ENCODE measurements at places on chromosomes 12 and 14.

DNA sequence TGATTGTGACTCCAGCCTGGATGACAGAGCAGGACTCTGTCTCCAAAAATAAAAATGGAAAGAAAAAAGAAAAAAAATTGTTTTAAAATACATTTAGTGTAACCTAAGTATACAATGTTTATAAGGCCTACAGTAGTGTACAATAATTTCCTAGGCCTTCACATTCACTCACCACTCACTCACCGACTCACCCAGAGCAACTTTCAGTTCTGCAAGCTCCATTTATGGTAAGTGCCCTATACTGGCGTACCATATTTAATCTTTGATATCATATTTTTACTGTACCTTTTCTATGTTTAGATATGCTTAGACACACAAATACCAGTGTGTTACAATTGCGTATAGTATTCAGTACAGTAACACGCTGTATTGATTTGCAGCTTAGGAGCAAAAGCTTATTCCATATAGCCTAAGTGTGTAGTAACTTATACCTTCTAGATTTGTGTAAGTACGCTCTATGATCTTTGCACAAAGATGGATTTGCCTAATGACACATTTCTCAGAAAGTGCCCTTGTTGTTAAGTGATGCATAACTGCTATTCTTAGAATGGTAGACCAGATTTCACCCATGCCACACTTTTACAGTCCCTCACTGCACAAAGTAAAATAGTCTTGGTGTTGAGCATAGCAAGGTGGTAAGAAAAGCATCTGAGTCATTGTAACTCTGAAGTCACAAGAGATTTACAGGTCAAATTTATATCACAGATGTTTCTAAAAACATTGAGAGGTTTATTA lies 151.9 kb downstream of the LRRK2 start:
- no peak for DNase-seq

- no peak for DNase-seq
Observed at GRCh38 chr12:70659077-70659606, 21.9 kb upstream of the PTPRB start.

GRCh38 chr12:32005496-32006125 lies 46.4 kb downstream of the RESF1 start:
- no peak for DNase-seq

- no peak for DNase-seq
Observed at GRCh38 chr14:62710811-62711210, 334.4 kb downstream of the KCNH5 start.

DNA sequence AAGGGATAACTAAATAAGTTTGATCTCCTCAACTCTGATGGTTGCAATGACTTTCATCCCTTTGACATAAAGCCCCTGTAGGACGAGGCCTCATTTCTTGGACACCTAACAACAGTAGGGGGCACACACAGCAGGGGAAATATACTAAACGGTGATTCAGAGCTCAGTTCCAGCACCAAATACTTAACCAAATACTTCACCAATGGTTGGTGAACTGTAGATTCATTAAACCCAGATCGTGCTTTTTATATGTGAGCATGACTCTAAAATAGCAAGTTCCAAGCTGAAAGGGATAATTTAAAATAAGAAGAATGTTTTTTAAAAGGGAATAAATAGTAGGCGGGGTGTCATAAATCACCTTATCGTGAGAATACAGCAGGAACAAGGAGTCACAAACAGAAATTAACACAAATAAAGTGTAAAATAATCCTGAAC lies 53.2 kb downstream of the ATG2B start:
- DNase-seq: peak; percentile 6

DNA sequence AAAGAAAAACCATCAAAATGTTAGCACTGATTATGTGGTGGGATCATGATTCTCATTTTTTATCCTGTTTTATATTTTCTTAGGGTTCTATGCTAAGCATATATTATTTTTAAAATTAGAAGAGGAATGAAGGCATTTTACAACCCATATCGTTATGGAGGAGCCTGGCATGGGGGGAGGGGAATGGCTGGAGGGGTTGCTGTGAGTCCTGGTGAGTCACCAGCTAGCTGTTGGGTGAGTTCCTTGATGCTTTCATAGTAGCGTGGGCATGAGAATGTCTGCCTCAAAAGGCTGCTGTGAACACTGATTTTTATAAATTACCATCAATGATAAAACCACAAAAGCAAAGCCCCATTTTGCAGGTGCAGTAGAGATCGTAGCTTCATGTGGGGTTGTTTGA lies 46.9 kb downstream of the C14orf132 start:
- no peak for DNase-seq

GRCh38 chr14:105508069-105508468 lies 17.0 kb downstream of the TEDC1 start:
- no peak for DNase-seq

GRCh38 chr14:87705439-87705896 lies 287.5 kb downstream of the GALC start:
- no peak for DNase-seq

DNA sequence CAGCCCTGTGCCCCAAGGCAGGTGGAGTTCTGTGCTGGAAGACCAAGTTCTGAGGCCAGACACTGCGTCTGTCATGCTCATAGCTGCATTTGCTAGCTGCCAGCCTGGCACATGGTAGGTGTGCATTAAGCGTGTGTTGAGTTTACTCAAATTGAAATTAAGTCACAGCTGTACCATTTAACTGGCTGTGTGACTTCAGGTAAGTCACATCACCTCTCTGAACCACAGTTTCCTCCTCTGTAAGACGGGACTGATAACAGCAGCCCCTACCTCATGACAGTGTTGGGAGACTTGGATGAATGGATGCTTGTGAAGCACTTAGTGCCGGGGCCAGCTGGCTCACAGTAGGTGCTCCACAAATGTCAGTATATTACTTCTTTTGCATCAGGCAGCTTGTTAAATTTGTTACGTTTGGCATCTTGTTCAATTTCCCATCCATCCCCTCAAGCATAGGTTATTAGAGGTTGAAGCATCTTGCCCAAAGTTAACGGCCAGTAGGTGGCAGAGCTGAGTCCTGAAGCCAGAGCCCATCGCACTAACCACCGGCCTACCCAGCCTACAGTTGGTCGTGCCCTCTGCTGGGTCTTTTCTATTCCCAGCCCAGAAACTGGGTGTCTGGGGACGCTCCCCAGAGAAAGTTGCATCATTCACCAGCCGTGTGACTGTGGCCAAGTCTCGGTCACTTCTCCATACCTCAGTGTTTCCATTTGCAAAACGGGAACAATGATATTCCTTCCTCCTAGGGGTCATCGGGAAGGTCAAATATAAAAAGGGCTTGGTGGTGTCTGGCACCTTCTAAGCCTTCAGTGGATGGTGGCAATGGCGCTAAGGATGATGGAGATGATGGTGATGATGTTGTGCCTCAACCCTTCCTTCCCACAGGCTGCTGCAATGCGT lies 4.5 kb downstream of the DAO start:
- DNase-seq: peak; percentile 68

DNA sequence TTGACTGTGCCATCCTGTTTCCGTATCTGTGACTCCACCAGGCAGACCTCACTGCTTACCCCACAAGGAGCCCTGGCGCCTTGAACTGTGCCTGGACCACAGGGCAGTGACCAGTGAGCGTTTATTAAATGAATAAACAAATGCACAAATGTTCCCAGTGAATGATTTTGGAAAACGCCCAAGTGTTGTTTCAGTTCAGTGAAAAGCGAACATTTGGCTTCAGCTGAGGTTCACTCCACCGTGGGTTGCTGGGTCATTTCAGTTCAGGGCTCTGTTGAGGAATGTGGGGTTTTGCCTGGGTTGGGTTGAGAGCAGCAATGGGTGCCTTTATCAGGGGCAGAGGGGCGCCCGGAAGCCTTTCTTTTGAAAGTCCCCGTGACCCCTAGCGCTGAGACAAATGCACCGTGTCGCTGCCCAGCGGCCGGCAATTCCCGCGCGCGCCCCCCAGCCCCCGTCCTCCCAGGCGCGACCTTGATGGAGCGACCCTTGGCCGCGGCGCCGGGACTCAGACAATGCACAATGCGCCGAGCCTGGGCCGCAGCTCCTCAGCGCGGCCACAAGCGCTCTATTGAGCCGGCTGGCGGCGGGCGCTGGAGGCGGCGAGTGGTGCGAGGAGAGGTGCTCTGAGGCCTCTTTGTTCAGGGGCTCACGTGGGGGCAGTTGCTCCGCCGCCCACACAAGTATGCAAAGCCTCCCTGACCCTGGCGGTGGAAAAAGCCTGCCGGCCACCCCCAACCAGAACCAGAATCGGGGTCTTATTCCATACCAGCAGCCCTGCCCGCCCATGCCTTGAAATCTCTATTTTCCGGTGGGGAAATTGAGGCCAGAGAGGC lies 40.5 kb upstream of the CLMN start:
- no peak for DNase-seq

- no peak for DNase-seq
Observed at GRCh38 chr12:116896411-116896924, 14.3 kb upstream of the FBXW8 start.

DNA sequence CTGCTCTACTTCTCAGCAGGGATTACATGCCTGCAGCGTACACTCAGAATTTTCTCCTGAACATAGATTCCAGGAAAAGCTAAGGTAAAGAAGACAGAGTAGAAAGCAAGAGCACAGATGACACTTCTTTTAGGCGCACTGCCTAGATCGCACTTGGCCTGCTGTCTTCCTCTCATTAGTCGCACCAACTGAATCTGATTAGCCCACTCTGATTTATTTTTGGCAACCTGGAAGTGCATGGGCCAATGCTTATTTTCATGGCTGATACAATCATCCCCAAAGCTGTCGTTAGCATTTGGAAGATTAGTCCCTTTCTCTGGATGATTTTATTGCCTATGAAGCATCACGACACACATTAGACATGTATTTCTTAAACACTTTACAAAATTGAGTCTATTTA lies 152.5 kb downstream of the PTPRO start:
- DNase-seq: no peak

GRCh38 chr12:77160931-77161330 lies 95.6 kb upstream of the E2F7 start:
- DNase-seq: no peak

DNA sequence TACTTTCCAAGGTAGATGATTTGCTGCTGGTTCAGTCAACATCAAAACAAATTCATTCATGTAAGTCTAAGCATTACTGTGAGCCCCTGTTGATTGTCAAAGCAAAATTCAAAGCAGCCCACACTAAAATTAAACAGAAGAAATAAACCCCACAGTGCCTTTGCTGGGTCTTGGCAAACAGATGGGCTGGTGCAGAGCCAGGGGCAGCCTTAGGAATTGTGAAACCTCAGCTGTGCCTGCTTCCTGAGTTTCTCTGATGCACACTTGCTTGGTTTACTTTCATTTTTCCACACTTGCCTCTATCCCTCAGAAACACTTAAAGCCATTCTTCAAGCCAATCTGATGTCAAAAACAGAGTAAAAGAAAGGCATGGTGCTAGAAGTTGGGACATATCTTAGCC lies 6.6 kb upstream of the PLEKHG7 start:
- no peak for DNase-seq

- no peak for DNase-seq
Observed at GRCh38 chr14:54085232-54085761, 128.7 kb upstream of the BMP4 start.

DNA sequence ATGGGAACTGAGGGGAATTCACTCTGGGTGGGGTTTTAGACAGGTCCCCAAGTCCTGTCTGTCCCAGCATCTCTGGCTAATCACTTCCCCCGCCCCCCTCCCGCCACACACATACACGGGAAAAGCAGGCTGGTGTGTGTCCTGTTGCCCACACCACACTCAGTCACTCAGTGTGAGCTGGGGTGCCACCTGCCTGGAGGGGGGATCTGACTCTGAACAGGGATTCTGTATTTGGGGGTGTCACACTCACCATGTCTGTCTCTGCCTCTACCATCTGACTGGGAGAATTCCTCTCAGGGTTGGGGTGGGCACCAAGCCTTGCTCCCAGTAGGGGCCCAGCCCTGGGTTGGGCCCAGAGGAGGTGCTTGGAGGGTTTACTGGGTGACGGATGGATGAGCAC lies 31.1 kb downstream of the SH2B3 start:
- no peak for DNase-seq

- no peak for DNase-seq
Observed at GRCh38 chr14:55715889-55716288, 135.9 kb downstream of the KTN1 start.

- DNase-seq: no peak
Observed at GRCh38 chr12:41459111-41459905, 271.2 kb downstream of the PDZRN4 start.

GRCh38 chr12:132326646-132327045 lies 2.7 kb downstream of the GALNT9 start:
- DNase-seq: no peak

DNA sequence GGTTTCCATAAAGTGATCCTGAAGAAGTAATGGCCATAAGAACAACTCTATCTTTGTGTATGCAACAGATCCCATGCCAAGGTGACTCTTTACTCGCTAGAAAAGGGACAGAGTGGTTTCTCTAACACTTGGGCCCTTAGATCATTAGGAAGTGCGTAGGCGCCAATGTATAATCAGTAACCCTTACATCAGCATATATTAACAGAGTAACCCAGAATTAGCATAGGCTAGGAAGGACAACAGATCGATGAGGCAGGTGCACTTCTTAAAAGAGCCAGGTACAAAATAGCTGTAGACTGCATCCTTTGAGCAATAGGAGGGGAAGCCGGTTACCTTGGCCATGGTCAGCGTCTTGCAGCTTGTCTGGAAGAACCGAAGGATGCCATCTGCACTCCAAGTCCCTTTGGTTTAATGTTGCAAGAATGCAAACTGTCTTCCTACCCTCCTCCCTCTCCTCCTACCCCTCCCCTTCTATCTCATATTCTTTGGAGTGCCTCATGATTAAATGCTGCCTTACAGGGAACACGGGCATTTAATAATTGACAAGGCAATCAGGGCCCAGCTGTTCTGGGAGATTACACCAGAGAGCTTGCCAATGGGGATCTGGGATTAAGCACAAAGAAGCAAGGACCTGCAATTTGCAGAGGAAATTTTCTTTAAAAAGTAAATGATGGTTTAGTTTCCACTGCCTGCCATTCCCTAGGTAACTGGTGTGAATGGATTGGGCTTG lies 8.0 kb downstream of the GSG1 start:
- DNase-seq: no peak

DNA sequence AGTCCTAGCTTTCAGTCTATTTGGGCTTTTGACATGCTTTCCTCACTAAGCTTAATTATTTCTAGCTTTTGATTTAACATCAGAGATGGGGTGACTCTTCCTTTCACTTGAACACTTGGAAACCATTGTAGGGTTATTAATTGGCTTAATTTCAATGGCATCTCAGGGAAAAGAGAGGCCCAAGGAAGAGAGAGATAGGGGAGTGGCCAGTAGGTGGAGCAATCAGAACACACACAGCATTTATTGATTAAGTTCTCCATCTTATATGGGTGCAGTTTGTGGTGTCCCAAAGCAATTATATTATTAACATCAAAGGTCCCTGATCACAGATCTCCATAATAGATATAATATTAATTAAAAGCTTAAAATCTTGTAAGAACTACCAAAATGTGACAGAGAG lies 1466.1 kb upstream of the SEL1L start:
- DNase-seq: no peak

DNA sequence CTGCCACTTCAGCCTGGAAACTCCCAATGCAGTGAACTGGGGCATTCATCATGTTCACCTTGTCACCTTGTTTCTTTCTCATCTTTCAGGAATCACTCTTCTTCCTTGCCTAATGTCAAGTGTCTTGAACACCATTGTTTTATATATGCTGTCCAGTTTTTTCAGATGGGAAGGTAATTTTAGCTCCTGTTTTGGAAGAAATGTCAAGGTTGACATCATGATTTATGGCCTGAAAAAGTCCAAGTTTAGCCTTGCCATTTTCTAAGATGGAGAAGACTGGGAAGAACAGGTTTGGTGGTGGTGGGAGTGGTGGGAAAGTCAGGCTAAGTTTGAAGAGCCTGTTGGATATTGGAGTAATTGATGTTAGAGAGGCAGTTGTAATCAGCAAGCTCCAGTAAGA lies 54.0 kb downstream of the ADCK1 start:
- no peak for DNase-seq
